Stimulated activated CD4-positive, alpha-beta T cell treated with anti-CD3 and anti-CD28 coated beads, Interleukin-15, amount 100 ng/mL, for 1 hour (primary cell): ENCODE measurements at places on chromosomes 13 and 19.

GRCh38 chr13:114259374-114259773 is 22.0 kb upstream of the UPF3A start:
- no peak for DNase-seq

GRCh38 chr19:17790059-17790780 is 4.7 kb upstream of the B3GNT3 start:
- no peak for DNase-seq

GRCh38 chr19:35015270-35015953 is 14.9 kb upstream of the SCN1B start:
- no peak for DNase-seq

GRCh38 chr13:59651479-59651878 is 512.2 kb downstream of the DIAPH3 start:
- no peak for DNase-seq

GRCh38 chr19:51927859-51928258 is 587 bp downstream of the ZNF613 start:
- no peak for DNase-seq

GRCh38 chr13:113404723-113405471 is 41.0 kb upstream of the GRTP1 start:
- no peak for DNase-seq

GRCh38 chr13:45048890-45049407 is 59.6 kb downstream of the GPALPP1 start:
- DNase-seq: no peak

GRCh38 chr19:16887353-16888265 is 1.2 kb upstream of the F2RL3 start:
- DNase-seq: no peak

- DNase-seq: no peak
Measured at GRCh38 chr13:113852536-113853517, 11.0 kb downstream of the GAS6 start.

DNA sequence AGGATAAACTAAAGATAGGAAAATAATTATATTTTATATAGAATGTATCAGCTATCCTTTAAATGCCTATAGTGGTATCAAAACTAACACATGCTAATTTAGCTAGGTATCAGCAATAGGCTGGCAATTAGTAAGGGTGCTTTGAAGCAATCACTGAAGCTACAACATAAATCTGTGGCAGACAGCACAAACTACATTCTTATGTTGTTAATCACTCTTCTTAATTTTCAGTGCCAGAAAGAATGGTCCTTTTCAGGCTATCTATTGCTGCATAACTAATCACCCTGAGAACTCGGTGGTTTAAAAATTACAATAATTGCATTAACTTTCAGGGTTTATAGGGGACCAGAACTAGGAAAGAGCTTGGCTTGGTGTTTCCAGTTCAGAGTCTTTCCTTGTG is 963.1 kb downstream of the EFNB2 start:
- no peak for DNase-seq

- peak; percentile 74 for DNase-seq
Measured at GRCh38 chr19:50333235-50333736, 4.1 kb upstream of the KCNC3 start.

DNA sequence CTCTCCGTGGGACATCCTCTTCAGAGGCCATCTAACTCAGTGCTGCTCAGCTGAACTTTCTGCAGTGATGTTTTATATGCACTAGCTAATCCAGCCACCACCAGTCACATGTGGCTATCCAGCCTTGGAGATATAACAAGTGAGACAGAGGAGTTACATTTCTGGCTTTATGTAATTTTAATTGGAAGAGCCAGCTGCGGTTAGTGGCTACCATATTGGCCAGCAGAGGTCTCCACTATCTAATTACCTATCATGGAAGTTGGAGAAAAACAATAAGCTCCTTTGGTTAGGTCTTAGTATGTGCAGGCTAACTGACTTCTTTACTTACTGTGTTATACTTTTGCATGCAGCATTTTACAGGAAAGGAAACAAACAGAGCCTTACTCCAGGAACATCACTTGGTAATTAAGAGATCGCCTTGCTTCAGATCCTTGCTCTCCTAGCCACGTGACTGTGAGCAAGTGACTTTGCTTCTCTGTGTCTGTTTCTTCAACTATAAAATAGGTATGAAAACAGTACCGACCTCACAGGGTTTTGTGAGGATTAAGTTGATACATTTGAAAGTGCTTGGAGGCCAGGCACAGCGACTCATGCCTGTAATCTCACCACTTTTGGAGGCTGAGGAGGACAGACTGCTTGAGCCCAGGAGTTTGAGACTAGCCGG is 1.6 kb upstream of the KLK10 start:
- DNase-seq: no peak

DNA sequence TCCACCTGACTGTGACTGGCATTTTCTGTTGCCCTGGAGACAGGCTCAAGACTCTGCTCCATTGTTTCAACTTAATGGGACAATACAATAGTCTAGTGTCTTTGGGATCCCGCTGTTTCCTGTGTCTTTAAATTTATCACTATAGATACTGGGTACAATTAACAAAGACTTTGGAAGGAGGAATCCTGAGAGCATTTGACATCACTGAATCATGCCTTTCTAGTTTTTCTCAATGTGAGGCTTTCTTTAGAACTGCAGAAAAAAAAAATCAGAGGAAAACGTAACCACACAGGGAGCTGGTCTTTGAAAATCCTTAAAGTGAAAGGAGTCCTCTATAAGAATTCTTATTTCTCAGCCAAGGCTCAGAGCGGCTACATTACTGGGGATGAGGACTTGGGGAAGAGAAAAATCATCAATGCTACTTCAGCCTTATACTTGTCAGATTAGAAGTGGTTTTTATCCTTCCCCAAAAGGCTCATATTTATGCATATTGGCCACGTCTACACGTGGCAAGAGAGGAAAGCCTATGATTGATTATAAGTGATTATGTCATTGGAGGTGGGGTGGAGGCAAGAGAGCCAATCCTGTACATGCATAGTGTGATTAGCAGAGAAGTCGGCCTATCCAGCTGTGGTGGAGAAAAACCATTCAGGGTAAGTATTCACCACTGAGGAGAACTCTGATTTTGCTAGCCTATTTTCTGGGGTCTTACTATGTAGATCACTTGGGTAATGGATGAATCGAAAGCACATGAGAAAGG is 34.4 kb upstream of the UBL3 start:
- DNase-seq: no peak

- no peak for DNase-seq
Measured at GRCh38 chr13:25847145-25847544, 204.7 kb downstream of the SHISA2 start.

GRCh38 chr13:20195801-20196200 is 3.1 kb upstream of the GJB2 start:
- no peak for DNase-seq

DNA sequence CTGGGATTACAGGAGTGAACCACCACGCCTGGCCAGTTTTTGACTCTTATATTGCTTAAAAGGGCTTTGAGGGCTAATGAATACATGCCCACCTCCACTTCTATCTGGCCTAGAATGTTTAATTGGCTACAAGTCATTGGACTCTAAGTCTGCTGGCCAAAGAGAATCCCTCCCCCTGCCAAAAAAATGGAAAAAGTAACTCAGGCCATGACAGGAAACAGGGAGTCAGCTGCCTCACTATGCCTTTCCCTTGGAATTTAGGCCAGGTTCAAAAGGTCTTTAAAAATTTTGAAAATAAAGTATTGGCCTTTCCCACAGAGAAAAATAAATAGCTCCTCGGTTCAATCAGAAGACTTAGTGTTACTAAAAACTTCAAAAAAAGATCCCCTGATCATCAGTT is 34.9 kb upstream of the KPNA3 start:
- DNase-seq: no peak

- DNase-seq: no peak
Measured at GRCh38 chr19:3509566-3509989, 3.5 kb downstream of the FZR1 start.

DNA sequence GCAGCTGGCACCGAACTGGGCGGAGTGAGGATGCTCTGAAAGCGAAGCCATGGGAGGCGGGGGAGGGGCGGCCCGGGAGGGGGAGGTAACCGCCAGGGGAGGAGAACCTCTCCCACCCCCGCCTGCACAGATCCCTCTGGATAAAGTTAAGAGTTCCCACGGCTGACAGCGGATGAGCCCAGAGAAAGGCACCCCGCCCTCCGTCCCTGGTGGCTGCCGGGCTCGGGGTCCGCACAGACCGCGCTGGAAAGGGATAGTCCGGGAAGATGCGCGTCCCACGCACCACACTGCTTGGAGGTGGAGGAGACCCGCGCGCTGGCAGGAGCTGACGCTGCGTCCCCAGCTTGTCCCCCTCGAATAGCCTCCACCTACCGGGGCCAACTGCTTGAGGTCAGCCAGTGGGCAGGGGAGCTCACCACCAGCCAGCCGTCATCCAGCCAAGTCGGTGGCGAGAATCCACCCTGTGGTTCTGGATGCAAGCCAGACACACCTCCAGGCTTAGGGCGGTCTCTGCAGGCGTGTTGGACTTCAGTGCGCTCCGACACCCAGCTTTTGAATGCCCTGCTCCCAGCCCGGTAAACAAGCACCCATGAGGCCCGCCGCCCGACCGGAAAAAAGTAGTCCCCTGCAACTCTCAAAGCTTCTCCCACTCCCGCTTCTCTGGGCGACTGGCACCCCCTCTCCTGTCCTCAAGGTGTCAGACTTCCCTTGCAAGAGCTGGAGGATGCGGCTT is at the start of gene TRPC4:
Gene TRPC4 (minus strand): TSS at position 17 of the 733 bp plus-strand sequence. CDS start 86,439 bp downstream, outside the sequence.
- DNase-seq: no peak

DNA sequence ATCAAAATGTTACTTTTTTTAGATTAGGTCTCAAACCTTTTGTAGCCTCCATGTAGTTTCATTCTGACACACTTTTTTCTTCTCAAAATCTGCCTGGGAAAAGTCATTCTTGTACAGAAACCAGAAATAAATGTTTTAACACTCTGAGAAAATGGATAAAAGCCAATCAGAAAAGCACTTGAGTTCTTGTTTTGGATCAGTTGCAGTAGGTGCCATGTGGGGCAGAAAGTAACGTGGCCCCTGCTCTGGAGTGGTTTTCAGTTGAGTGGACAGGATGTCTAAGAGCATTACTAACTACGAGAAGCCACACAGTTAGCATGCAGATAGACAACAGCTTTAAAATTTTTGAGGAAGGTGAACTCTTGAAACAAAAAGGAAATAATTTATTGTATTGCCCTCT is 19.1 kb downstream of the GPR183 start:
- no peak for DNase-seq

GRCh38 chr19:33503433-33504057 is 18.0 kb downstream of the PEPD start:
- no peak for DNase-seq

DNA sequence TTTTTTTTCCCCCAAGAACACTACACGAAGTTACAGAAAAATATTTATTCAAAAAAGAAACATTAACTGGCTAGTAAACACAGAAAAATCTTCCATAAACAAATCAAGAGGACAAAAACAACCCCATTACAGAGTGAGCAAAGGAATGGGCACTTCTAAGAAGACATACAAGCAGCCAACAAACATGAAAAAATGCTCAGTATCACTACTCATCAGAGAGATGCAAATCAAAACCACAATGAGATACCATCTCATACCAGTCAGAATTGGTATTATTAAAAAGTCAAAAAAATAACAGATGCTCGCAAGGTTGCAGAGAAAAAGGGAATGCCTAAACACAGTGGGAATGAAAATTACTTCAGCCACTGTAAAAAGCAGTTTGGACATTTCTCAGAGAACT is 131.7 kb downstream of the UGGT2 start:
- DNase-seq: no peak

DNA sequence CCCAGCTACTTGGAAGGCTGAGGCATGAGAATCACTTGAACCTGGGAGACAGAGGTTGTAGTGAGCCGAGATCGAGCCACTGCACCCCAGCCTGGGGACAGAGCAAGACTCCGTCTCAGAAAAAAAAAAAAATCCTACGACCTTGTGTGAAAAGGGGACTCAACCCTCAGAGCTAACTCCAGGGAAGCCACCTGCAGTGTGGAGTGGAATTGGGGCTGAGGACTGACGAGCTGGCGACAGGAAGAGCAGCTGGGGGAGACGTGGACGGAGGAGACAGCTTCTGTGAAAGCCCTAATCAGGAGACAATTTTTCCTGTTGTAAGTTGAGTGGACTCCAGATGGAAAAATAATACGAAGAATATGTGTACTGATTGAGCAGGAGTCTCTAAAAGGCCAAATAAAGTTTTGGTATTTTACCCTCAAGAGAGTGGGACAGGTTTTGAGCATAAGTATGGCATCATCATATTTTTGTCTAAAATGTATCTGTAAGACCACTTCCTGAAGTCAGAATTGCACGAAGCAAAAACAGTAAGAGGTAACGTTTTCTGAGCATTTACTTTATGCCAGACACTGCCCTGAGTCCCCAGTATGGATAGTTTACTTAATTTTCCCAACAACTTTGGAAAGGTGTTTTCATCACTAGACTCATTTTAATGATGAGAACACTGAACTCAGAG is 12.0 kb upstream of the LAIR1 start:
- DNase-seq: no peak

DNA sequence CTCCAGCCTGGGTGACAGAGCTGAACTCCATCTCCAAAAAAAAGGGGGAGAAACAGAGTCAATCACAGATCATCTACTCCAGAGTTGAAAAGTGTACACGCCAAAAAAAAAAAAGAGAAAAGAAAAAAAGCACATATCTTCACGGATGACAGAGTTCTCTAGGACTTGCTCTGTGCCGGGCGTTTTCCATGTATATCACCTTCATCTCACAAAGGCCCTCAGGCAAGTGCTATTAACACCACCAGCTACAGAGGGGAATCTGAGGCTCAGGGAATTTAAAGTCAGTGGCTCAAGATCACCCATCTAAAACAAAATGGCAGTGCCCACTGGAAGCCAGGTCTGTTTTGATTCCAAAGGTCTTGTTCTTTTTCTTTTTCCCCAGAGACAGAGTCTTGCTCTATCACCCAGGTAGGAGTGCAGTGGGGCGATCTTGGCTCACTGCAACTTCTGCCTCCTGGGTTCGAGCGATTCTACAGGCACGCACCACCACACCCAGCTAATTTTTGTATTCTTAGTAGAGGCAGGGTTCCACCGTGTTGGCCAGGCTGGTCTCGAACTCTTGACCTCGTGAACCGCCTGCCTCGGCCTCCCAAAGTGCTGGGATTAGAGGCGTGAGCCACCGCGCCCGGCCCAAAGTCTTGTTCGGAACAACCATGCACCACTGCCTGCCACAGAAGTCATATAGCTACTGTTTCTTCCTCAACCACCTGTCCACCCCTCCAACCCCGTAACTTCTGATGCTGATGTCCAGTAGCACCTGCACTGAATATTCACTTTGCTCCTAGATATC is 42.2 kb downstream of the SAE1 start:
- DNase-seq: no peak
